ENCODE measurements at places on chromosomes 12 and 14. TPM values are rescaled to one million over a fixed set of nuclear protein-coding genes. Genes with fewer than 3 reads are reported as not detected.

PCBP2 gene
- total RNA-seq, result 657 TPM

KCNH5 gene
- total RNA-seq, result not detected

GLT1D1 gene
- not detected for total RNA-seq

OR4K2 gene
- not detected for total RNA-seq

TBC1D30 gene
- total RNA-seq, result 1.7 TPM

TIGAR gene
- 37.8 TPM for total RNA-seq

RNASE3 gene
- not detected for total RNA-seq

C12orf43 gene
- total RNA-seq, result 24.7 TPM

KLRB1 gene
- total RNA-seq, result not detected

KRT73 gene
- not detected for total RNA-seq

EIF2S3B gene
- total RNA-seq, result 0.60 TPM
